ENCODE measurements at places on chromosomes 7 and 10.

DNA sequence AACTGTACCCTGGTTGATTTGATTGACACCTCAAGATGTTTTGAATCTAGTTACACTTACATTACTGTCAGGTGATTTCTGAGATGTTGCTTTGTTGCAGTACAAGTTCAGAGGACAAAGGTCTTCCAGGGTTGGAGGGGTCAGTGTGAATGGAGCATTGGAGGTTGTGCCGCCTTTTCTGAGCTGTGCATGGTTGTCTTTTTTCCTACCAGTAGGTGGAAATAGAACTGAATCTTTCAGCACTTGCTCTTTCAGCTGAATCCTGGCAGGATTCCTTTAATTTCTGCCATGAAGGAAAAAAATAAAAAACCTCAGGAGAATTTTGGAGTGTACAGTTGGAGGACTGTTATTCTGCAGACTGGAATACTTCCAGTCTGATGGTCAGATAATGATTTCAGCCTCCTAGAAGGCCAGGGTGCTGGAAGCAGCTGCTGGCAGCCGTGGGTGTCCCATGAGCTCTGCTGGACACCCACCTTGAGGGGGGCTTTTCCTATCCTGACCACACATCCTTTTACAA lies 82.7 kb downstream of the PLCE1 start:
- DNase-seq, result no peak

- DNase-seq, result no peak
Observed at GRCh38 chr7:117385363-117386109, 41.8 kb downstream of the ASZ1 start.

DNA sequence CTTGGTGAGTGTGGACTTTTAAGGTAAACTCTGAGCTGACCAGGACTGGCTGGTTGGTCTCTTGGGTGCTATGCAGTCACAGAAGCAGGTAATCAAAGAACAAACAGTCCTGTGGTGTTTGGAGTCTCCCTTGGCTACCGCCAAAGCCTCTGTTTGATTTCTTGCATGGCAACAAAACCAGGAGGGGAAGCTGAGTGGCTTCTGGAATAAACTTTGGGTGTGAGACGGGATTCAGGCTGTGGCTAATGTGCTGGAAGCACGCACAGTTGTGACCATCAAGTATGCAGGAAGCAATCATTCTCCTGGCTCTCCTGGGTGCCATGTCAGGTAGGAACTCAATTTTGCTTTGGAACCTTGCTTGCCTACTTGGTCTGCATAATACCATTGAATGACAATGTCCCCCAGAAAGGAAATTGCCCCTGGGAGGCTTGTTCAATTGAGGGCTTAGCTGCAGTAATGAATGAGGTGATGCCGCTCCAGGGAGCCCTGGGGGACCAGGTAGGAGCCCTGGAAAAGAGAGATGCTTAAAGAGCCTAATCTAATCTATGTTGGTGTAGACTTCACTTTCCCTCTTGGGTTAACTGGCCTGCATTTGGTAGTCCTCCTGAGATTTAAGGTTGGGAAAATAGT lies at the start of gene CDHR3:
Gene CDHR3 (plus strand): TSS at position 227 of the 630 bp plus-strand sequence. CDS start 55 bp downstream, at position 282.
- no peak for DNase-seq

DNA sequence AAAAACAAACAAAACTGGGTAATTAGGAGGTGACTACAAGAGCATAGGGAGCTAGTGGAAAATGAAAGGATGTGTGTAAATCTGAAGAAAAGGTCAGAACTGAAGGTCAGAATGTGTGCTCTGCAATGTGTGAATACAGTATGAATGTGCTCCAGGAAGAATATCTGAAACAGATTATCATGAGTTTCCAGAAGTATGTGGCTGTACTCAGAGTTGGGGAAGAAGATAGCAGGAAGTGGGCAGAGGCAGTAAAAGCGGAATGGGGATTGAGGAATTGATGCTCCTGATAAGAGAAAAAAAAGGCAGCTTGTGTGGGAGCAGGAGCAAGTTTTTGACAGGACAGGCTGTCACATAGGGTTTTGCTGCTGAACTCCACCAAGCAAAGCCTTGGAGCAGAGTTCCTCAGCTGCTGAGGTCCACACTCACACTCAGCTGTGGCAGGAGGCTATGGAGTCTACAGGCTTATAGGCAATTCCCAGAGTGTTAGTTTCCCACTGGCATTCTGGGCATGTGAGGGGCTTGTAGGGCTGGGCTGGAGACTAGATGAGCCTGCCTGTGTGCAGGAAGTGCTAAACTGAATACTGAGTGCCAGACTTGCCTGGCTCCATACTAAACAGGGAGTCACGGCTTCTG lies 22.9 kb downstream of the H2AZ2 start:
- no peak for DNase-seq

DNA sequence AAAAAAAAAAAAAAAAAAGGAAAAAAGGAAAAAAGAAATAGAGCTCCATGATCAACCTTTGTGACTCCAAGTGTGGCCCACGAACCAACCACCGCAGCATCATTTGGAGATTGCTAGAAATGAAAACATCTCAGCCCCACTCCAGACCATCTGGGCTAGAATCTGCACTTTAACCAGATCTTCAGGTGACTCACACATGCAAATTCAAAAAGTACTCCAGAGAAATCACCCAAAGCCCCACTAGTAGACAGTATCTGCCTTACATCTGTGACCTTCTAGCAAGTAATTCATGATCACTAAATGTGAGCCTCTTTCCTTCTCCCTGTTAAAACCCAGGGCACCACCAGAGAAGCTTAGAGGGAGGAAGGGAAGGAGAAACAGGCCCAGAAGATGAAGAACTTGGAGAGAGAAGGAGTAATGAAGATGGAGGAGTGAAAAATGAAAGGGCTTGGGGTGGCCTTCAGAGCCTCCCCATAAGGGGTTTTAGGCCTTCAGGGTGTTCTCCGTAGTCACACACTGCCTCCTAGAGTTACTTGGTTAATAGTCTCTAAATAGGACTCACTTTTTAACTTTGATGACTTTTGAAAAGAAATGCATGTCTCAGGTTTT lies 94.0 kb downstream of the SLC37A3 start:
- DNase-seq, result no peak

DNA sequence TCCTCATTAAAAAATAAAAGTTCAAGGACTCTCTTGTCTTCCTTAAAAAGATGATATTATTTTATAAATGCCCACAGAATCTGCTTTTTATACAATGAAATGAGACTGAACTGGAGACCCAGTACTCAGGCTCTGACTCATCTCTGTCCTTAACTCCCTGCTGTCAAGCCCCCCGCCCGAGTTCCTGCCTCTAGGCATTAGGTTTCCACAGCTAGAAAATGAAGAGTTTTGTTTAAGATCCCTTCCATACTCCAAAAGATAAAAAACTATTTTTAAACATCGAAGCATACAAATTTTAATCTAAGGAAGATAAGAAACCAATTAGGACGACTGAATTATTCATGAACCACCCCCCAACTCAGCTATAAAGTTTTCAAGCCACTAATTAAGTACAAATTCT lies 97.7 kb upstream of the FEZF1 start:
- DNase-seq, result no peak

- no peak for DNase-seq
Observed at GRCh38 chr7:48638041-48638440, 286.3 kb upstream of the CDC14C start.

Data from cortex of kidney (tissue), 1 donor.